ENCODE measurements at places on chromosomes 7 and 10. TPM values are rescaled to one million over a fixed set of nuclear protein-coding genes. Genes with fewer than 3 reads are reported as not detected.
A peak's percentile ranks its signal among the peaks of the same experiment; 100 is the strongest.

GRCh38 chr10:91796331-91797047 is 1.7 kb upstream of the TNKS2 start:
- peak; percentile 45 for DNase-seq
- H3K4me3 ChIP-seq: peak overlapping the region; percentile 15
- H3K27ac ChIP-seq: peak overlapping the region; percentile 90
- peaks cover 38% of the 10 kb centered on the region for H3K4me1 ChIP-seq
- H3K36me3 ChIP-seq: no peaks in the 10 kb centered on the region

ATG9B gene
- 29.9 TPM for total RNA-seq

DNA sequence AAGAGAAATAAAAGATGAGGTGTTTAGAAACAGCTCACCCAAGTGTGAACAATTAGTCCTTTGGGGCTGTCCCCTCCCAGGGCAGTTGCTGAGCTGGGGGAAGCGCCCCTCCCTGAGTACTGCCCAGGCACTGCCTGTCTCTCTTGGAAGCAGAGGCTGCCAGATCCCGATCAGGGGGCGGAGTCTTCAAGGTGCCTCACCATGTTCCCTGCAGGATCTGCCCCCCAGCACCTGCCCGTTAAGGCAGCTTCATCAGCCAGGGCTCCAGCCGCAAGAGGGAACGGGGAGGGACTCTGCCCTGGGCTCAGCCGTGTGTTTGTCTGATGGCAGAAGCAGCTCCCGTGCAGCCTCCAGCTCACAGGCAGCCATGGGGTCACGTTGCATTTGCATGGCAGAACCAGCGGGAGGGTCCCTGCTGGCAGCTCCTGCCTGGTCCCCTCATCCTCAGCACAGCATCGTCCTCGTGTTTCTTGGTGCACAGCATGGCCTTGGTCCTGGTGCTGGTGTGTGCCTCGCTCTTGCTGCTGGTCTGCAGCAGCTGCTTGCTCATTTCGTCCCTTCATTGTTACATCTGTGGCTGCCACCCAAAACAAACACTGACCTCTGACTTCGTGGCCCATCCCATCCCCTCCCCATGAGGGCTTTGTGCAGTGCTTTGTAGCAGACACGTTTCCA is 10.7 kb upstream of the DPYSL4 start:
- no peak for DNase-seq
- H3K27me3 ChIP-seq: peaks cover 10% of the 10 kb centered on the region
- no peaks in the 10 kb centered on the region for H3K4me1 ChIP-seq
- no peak overlapping the region for H3K27ac ChIP-seq

DNA sequence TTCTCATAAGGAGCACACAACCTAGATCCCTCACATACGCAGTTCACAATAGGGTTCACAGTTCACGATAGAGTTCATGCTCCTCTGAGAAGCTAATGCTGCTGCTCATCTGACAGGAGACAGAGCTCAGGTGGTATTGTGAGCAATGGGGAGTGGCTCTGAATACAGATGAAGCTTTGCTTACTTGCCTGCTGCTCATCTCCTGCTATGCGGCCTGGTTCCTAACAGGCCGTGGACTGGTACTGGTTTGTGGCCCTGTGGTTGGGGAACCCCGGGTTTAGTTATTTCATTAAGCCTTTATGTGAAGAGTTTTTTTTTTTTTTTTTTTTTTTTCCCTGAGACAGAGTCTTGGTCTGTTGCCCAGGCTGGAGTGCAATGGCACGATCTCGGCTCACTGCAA is 19.4 kb downstream of the SLK start:
- no peaks in the 10 kb centered on the region for H3K36me3 ChIP-seq
- DNase-seq: peak; percentile 72
- no peak overlapping the region for H3K4me3 ChIP-seq
- peaks cover 68% of the 10 kb centered on the region for H3K4me1 ChIP-seq
- no peaks in the 10 kb centered on the region for H3K27me3 ChIP-seq
- H3K27ac ChIP-seq: no peak overlapping the region

GRCh38 chr7:90604383-90604782 is 8.3 kb downstream of the CDK14 start:
- no peak overlapping the region for H3K4me3 ChIP-seq
- no peaks in the 10 kb centered on the region for H3K36me3 ChIP-seq
- H3K4me1 ChIP-seq: no peaks in the 10 kb centered on the region
- no peak for DNase-seq
- no peak overlapping the region for H3K27ac ChIP-seq

- no peak overlapping the region for H3K27ac ChIP-seq
- no peaks in the 10 kb centered on the region for H3K27me3 ChIP-seq
- H3K36me3 ChIP-seq: no peaks in the 10 kb centered on the region
- H3K4me1 ChIP-seq: peaks cover 30% of the 10 kb centered on the region
- H3K4me3 ChIP-seq: no peak overlapping the region
- DNase-seq: no peak
Observed at GRCh38 chr10:62687230-62687748, 117.2 kb upstream of the ADO start.

DNA sequence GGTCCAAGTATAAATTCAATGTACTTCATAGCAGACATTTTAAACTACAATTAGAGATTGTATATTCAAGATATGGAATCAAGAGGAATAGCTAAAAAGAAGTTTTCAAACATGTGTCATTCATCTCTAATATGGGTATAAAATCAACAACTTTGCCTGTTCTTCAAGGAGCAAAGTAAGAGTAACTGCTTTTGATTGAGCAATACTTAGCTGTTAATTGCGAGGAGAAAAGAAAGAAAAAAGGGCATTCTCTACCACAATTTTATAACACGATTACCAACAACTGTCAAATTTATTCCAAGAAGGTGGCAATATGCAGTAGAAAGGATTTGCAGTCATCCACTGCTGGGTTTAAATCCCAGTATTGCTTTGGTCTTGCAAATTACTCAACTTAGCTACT is 146.3 kb upstream of the PTN start:
- H3K27me3 ChIP-seq: no peaks in the 10 kb centered on the region
- H3K36me3 ChIP-seq: no peaks in the 10 kb centered on the region
- H3K4me3 ChIP-seq: no peak overlapping the region
- no peaks in the 10 kb centered on the region for H3K4me1 ChIP-seq

DNA sequence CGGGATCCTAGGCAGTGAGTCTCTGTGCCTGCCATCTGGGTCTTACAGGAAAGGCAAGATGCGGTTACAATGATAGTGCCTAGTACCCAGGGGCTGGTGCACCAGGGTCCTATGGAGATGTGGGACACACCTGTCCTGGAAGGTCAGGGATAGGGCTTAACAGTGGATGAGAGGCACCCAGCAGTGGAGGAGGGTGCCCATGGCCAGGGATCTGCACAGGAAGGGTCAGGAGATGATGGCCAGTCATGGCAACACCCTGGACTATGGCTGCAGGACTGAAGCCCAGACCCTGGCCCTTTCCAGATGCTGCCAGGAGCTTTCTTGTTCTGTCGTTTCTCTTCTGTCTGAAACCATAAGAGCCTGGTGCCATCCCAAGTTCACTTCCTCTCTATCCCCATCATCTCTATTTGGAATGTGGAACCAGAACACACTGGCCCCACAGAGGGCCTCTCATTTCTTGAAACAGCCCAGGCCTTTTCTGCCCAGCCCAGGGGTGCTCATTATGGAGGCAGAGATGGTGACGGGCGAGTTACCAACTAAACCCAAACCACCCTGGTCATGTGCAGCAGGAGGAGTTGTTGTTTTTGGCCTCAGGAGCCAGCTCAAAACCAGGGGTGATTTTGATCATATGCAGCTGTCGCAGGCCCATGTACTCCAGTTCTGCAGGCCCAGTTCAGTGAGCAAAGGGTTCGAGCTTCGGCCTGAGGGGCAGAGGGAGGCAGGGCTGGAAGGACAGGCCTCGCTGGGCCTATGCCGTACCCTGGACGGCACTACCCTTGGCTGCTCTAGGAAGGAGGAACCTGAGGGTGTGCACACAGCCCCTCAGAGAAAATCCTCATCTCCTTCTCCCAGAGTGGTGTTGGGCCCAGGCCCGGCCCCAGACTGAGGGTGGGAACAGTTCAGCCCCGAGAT is 52.6 kb upstream of the GDF10 start:
- DNase-seq: no peak
- H3K27me3 ChIP-seq: no peaks in the 10 kb centered on the region
- H3K4me1 ChIP-seq: peaks cover 5% of the 10 kb centered on the region
- H3K4me3 ChIP-seq: no peak overlapping the region

- no peak overlapping the region for H3K27ac ChIP-seq
- DNase-seq: no peak
- H3K27me3 ChIP-seq: no peaks in the 10 kb centered on the region
- H3K4me1 ChIP-seq: peaks cover 23% of the 10 kb centered on the region
- H3K4me3 ChIP-seq: no peak overlapping the region
- no peaks in the 10 kb centered on the region for H3K36me3 ChIP-seq
Observed at GRCh38 chr10:74836877-74837276, 10.5 kb downstream of the KAT6B start.

DNA sequence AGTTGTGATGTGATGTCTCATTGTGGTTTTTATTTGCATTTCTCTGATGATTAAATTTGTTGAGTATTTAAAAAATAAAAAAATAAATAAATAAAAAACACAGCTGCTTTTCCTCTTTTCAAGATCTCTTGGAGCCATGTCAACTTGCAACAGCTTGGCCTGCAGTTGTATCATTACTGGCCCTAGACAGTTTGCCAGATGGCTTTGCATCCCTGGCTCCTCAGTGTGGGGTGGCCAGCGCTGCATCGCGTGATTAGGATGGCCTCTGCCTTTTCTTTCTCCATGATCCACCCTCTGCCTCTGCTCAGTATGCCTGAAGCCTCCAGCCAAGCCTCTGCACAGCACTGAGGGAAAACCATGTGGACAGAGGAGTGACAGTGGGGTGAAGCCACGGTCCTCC is 96.8 kb downstream of the PPP1R3C start:
- H3K4me3 ChIP-seq: no peak overlapping the region
- H3K4me1 ChIP-seq: no peaks in the 10 kb centered on the region
- no peaks in the 10 kb centered on the region for H3K36me3 ChIP-seq
- H3K27me3 ChIP-seq: no peaks in the 10 kb centered on the region
- no peak overlapping the region for H3K27ac ChIP-seq
- no peak for DNase-seq

DNA sequence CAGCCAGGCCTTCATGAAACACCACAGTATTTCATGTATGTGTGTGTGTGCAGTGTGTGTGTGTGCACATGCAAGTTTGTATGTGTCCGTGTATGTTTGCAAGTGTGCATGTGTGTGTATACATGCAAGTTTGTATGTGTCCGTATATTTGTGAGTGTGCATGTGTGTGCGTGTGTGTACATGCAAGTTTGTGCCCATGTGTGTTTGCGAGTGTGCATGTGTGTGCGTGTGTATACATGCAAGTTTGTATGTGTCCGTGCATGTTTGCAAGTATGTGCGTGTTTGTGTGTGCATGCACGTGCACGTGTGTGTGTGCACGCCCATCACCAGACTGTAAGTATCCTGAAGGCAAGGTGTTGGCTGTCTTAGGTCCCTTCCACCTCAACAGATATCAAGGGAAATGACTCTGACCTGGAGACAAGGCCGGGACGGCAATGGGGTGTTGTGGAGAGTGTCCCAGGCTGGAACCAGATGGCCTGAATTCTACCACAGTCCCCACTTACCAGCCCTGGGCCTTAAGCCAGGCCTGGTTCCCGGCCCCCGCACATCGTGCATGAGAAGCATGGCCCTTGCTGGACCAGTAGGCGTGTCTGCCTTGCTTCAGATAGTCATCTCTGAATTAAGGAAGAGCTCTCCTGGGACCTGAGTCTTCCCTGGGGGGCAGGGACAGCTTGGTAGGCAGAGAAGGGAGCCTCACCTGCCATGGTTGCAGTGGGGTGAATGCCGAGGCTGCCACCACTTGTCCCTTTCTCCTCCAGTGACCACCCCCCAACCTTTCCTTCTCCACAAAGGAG is 140.0 kb downstream of the GRK5 start:
- H3K36me3 ChIP-seq: no peaks in the 10 kb centered on the region
- H3K27ac ChIP-seq: no peak overlapping the region
- no peaks in the 10 kb centered on the region for H3K4me1 ChIP-seq
- H3K4me3 ChIP-seq: no peak overlapping the region
- DNase-seq: no peak

DYNC1I1 gene
- not detected for total RNA-seq

ANKRD1 gene
- not detected for total RNA-seq

DNA sequence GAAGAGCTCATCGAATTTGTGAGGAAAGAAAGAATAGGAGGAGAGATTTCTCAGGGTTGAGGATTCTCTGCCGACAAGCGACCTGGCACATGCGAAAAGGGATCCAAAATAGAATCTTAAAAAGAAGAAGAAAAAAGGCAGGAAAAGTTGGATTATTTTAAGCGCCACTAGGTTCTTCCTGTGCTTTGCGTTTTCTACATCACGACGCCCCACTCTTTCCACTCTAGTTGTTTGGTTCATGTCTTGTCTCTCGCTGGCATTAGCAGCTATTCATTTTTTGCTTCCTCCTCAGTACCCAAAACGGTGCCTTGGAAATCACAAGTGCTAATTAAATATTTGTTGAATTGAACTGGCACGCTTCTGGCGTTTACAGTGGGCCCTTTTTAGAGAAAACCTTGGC is 674 bp upstream of the FRA10AC1 start:
- peaks cover 6% of the 10 kb centered on the region for H3K36me3 ChIP-seq
- peak overlapping the region; percentile 63 for H3K27ac ChIP-seq
- H3K4me3 ChIP-seq: peak overlapping the region; percentile 100
- DNase-seq: no peak
- peaks cover 28% of the 10 kb centered on the region for H3K4me1 ChIP-seq

COL26A1 gene
- total RNA-seq: not detected

PRSS37 gene
- not detected for total RNA-seq

UCMA gene
- not detected for total RNA-seq

DNA sequence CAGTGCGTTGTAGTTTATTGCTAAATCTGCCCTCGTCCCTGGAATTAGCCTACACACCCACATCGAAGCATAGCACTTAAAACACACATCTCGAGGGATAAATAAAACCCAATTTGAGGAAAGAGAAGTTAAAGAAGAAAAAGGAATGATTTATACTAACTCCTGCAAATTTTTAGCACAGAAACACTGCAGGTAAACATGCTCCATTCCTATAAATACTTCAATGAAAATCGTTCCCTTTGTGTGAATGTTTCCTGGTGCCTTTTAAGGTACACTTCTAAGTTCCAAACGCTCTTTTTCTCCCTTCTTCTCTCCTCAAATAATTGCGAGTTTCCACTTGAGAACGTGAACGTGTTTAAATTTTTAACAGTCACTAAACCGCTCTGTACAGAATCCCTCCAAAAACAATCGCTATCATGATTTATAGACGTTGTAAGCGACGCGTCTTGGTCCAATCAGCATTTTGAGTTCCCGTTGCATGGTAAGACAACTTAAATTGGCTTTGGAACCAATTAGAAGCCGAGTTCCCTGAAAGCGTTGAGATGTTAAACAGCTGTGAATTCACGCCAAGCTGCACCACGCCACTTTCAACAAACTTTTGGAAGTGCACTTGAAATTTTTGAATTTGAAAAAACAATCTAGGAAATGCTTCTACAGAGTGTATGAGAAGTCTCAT is 12.5 kb upstream of the EBLN1 start:
- H3K4me1 ChIP-seq: peaks cover 15% of the 10 kb centered on the region
- peak; percentile 57 for DNase-seq
- H3K27ac ChIP-seq: peak overlapping the region; percentile 61
- H3K4me3 ChIP-seq: peak overlapping the region; percentile 61
- no peaks in the 10 kb centered on the region for H3K27me3 ChIP-seq
